ENCODE measurements at places on chromosomes 3 and 15. TPM values are rescaled to one million over a fixed set of nuclear protein-coding genes. Genes with fewer than 3 reads are reported as not detected.

The SLC24A5 gene
- not detected for total RNA-seq

The CD200 gene
- 3.9 TPM for total RNA-seq

The FOXB1 gene
- total RNA-seq, result not detected

- no peaks in the 10 kb centered on the region for H3K27me3 ChIP-seq
- H3K36me3 ChIP-seq, result no peaks in the 10 kb centered on the region
- peak overlapping the region; percentile 67 for H3K27ac ChIP-seq
Observed at GRCh38 chr3:143120716-143121240, 1.2 kb downstream of the CHST2 start.

GRCh38 chr3:42122261-42123011, 31.3 kb downstream of the TRAK1 start:
- peak; percentile 72 for DNase-seq
- H3K4me1 ChIP-seq, result peaks cover 56% of the 10 kb centered on the region
- no peaks in the 10 kb centered on the region for H3K27me3 ChIP-seq
- no peak overlapping the region for H3K4me3 ChIP-seq
- H3K36me3 ChIP-seq, result no peaks in the 10 kb centered on the region
- no peak overlapping the region for H3K27ac ChIP-seq

DNA sequence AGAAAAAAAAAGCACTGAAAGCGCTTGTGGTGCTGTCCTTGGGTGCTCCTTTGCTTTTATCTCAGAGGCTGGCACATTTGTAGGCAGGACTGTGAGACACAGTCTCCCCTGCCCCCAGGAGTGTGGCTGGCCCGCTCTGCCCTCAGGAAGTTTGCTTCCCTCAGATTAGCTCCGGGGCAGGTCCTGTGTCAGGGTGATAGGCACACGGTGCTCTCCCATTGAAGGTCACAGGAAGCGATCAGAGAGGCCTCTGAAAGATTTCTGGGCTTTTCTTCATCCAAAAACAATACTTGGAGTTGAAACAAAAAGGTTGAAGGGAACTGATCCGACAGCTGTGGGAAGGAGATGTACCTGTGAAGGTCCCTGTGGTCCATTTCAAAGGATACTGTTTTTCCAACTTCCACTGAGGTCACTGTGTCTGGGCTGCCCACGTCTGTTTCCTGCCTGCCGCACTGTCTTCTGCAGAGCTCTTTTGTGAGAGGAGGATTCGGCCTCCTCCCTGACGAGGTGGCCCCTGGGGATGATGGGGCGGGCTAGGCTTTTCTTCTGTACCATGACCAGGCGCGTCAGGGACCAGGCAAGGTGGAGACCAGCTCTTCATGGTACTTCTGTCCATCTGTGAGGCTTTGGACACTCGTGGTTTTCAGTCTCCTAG, 330.5 kb upstream of the CTDSPL start:
- H3K4me1 ChIP-seq, result peaks cover 9% of the 10 kb centered on the region
- H3K36me3 ChIP-seq, result peaks cover 6% of the 10 kb centered on the region
- no peaks in the 10 kb centered on the region for H3K27me3 ChIP-seq

GRCh38 chr3:177820683-177821316, 623.5 kb upstream of the TBL1XR1 start:
- no peak for DNase-seq
- H3K4me1 ChIP-seq, result peaks cover 49% of the 10 kb centered on the region
- H3K36me3 ChIP-seq, result no peaks in the 10 kb centered on the region
- no peak overlapping the region for H3K27ac ChIP-seq
- H3K4me3 ChIP-seq, result no peak overlapping the region
- H3K27me3 ChIP-seq, result no peaks in the 10 kb centered on the region

DNA sequence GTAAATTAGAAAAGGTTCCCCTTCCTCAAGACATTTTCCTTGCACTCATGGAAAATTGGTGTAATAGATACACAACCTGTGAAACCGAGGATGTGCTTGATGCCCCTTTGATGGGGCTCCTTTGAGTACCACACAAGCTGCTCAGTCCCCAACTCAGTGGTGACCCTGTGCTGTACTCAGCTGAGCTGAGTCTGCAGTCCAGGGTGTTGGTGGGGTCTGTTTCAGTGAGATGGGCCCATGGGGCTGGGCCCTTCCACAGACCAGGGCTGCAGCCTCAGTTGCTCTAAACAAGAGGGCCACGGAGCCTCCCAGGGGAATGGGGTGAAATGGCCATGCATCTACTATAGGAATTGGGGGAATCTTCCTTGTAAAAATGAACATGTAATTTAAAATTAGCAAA, 39.3 kb downstream of the KY start:
- H3K4me1 ChIP-seq, result no peaks in the 10 kb centered on the region
- peak; percentile 81 for DNase-seq
- no peaks in the 10 kb centered on the region for H3K27me3 ChIP-seq
- no peak overlapping the region for H3K4me3 ChIP-seq
- no peaks in the 10 kb centered on the region for H3K36me3 ChIP-seq

DNA sequence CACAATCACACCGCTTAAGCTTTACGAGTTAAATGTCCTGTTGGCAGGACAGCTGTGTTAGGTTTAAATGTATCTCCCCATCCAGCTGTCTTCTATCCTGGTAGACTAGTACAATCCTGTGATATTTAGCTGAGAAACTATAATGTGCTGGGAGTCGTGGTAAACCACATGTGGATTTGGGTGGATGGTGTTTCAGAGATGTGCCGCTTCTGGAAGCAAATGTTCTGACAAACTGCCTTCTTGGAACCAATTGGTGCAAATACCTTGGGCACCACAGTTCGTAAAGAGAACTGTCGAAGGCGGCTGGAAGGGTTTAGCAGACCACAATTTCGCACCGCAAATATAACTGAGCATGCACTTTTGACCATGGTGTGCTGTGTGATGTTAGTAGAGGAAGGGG, 15.0 kb downstream of the SCG5 start:
- H3K36me3 ChIP-seq, result no peaks in the 10 kb centered on the region
- no peak overlapping the region for H3K4me3 ChIP-seq
- H3K27me3 ChIP-seq, result no peaks in the 10 kb centered on the region
- no peak overlapping the region for H3K27ac ChIP-seq
- peaks cover 8% of the 10 kb centered on the region for H3K4me1 ChIP-seq

GRCh38 chr15:60733196-60733595, 254.3 kb upstream of the ICE2 start:
- no peak overlapping the region for H3K4me3 ChIP-seq
- no peak for DNase-seq
- H3K27ac ChIP-seq, result no peak overlapping the region
- H3K36me3 ChIP-seq, result no peaks in the 10 kb centered on the region

DNA sequence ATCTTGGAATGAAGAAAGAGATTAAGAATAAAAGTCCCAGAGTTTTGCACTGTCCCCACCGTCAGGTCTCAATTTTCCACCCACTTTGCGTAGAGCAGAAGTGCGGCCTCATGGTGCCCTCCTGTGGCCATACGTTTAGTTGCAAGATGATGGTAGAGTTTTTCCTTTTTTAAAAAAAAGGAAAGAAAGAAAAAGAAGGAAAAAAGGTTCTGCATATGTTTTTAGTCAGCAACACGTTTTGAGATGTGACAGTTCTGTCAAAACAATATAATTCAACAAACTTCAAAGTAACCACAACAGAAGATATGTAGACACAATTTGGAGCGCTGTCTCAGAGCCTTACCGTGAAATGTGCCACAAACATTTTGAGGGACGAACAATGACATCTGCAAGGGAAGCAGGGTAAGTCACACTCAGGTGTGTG, 24.6 kb downstream of the EBLN2 start:
- H3K4me1 ChIP-seq, result peaks cover 5% of the 10 kb centered on the region
- DNase-seq, result no peak
- no peak overlapping the region for H3K27ac ChIP-seq
- H3K4me3 ChIP-seq, result no peak overlapping the region

GRCh38 chr3:49813497-49814174, at the start of gene UBA7:
Gene UBA7, minus strand, starts transcription at chr3:49813953. Its CDS starts 166 bp downstream, at chr3:49813787.
- no peaks in the 10 kb centered on the region for H3K27me3 ChIP-seq
- H3K4me3 ChIP-seq, result peak within 1 kb of the TSS; percentile 40
- peaks cover 32% of the 10 kb centered on the region for H3K4me1 ChIP-seq
- peaks cover 16% of the 10 kb centered on the region for H3K36me3 ChIP-seq
- DNase-seq, result no peak

- peaks cover 3% of the 10 kb centered on the region for H3K36me3 ChIP-seq
- no peak overlapping the region for H3K27ac ChIP-seq
- DNase-seq, result no peak
- H3K27me3 ChIP-seq, result no peaks in the 10 kb centered on the region
- H3K4me3 ChIP-seq, result no peak overlapping the region
Observed at GRCh38 chr3:194422188-194422587, 23.1 kb upstream of the GP5 start.

DNA sequence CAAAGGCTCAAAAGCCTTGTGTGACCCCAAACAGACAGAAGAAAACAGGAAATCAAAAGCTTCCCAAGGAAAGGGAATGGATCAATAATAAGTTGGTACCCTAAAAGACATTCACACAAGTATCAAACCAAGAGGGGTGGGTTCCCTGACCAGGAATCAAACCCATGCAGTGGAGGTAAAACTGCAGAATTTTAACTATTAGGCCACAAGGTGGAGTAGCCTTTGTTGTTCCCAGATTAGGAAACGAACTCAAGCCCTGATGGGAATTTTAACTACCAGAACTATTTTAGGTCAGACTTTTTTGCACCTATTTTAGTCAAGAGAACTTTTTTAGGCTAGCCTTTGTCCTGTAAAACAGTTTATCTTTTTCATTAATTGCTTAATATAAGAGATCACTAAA, 31.4 kb downstream of the SETMAR start:
- peaks cover under 1% of the 10 kb centered on the region for H3K4me1 ChIP-seq
- no peaks in the 10 kb centered on the region for H3K27me3 ChIP-seq
- no peak for DNase-seq
- no peaks in the 10 kb centered on the region for H3K36me3 ChIP-seq
- no peak overlapping the region for H3K4me3 ChIP-seq

GRCh38 chr15:91908391-91908790, 54.9 kb downstream of the SLCO3A1 start:
- H3K4me1 ChIP-seq, result peaks cover 22% of the 10 kb centered on the region
- H3K27me3 ChIP-seq, result no peaks in the 10 kb centered on the region
- no peaks in the 10 kb centered on the region for H3K36me3 ChIP-seq
- H3K27ac ChIP-seq, result no peak overlapping the region
- no peak overlapping the region for H3K4me3 ChIP-seq

DNA sequence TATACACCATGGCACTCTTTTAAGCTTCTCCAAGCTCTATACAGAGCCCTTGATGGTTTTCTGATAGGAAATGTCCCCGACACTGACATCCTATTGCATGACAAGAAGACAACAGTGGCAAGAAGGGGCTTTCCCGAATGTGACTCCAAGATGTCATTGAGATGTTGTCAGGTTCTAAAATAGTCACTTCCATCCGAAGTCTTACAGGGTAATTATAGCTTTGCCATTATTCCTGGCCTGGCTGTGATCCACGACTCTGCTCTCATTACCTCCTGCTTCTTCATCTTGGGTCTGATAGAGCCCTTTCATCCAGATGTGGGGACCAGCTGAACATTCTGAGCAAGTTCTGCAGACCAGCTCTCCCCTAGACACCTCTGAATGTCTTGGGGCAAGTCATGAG, 40.6 kb upstream of the ADAMTS9 start:
- DNase-seq, result no peak
- no peaks in the 10 kb centered on the region for H3K27me3 ChIP-seq
- no peaks in the 10 kb centered on the region for H3K4me1 ChIP-seq
- H3K4me3 ChIP-seq, result no peak overlapping the region
- no peaks in the 10 kb centered on the region for H3K36me3 ChIP-seq

DNA sequence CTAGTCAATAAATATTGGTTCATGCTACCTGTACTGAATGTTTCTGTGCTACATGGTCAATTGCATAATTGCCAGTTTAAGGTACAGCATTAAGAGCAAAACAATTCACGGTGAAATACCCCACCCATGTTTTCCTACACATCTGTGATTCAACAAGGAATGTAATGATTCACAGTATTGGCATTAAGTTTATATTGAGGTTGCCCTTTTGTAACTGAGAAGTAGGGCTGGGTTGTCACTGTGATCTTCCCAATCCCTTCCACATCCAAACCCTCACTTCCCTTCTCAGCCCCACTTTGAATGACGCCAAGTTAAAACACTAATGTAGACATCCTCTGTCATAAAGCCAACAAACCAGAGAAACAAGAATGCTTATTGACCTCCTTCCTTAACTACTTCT, 112.0 kb upstream of the TJP1 start:
- DNase-seq, result no peak
- no peaks in the 10 kb centered on the region for H3K4me1 ChIP-seq
- no peaks in the 10 kb centered on the region for H3K36me3 ChIP-seq
- no peak overlapping the region for H3K27ac ChIP-seq

DNA sequence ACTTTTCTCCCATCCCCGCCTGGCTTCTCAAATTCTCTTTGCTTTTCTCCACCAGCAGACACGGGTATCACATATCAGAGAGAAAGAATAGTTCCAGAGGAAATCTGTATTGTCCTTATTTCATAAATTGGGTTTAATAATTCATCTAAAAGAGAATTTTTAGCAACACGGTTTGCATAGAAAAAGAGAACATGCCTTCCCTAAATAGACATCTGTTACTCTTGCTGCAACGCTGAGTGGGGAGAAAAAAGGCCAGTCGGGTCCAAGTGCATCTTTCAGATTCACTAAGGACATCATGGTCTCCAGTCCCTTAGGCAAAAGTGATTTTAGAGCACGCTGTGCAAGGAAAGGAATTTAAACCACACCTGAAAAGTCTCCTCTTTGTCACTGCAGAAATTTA, 201.3 kb downstream of the ABHD5 start:
- no peaks in the 10 kb centered on the region for H3K36me3 ChIP-seq
- no peak overlapping the region for H3K27ac ChIP-seq
- H3K27me3 ChIP-seq, result no peaks in the 10 kb centered on the region
- H3K4me3 ChIP-seq, result no peak overlapping the region
- peaks cover 14% of the 10 kb centered on the region for H3K4me1 ChIP-seq

Measured in vagina (tissue), 2 donors.